RPMI7951 (cell line): ENCODE measurements at places on chromosomes 13 and 19. TPM values are rescaled to one million over a fixed set of nuclear protein-coding genes. Genes with fewer than 3 reads are reported as not detected.

DNA sequence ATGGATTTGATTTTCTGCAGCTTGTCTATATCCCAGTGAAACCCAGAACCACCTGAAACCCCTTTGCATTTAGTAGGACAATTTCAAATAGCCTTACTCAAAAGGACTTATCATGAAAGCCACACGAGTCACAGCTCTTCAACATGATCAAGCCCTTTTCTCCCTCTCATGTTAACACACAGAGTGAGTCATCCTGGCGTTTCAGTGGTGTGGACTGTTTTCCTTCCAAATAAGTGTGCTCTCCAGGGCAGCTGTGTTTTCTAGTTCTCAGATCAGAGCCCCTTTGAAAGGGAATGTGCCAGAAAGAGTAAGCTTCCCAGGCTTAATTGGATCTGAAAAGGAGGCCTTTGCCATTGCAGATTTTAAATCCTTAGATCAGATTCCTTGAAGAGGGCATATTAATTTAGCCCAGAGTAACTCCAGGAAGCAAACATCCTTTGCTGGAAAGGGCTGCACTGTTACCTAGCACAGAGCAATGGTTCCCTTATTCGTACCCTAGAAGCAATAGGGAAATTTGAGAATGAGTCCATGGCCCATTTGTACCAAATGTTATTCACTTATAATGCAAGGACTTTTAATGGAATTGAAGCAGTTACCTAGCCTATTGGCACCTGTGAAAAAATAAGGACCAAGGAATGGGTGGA, 51.3 kb downstream of the ERICH6B start:
- peak; percentile 51 for DNase-seq

- DNase-seq = no peak
These were observed 127.5 kb upstream of the KLF5 start for GRCh38 chr13:72931311-72931710.

GRCh38 chr13:36512771-36513170, 80.5 kb downstream of the CCNA1 start:
- no peak for DNase-seq

- DNase-seq = no peak
These were observed 824.3 kb upstream of the KLHL1 start for GRCh38 chr13:70932511-70932910.

DNA sequence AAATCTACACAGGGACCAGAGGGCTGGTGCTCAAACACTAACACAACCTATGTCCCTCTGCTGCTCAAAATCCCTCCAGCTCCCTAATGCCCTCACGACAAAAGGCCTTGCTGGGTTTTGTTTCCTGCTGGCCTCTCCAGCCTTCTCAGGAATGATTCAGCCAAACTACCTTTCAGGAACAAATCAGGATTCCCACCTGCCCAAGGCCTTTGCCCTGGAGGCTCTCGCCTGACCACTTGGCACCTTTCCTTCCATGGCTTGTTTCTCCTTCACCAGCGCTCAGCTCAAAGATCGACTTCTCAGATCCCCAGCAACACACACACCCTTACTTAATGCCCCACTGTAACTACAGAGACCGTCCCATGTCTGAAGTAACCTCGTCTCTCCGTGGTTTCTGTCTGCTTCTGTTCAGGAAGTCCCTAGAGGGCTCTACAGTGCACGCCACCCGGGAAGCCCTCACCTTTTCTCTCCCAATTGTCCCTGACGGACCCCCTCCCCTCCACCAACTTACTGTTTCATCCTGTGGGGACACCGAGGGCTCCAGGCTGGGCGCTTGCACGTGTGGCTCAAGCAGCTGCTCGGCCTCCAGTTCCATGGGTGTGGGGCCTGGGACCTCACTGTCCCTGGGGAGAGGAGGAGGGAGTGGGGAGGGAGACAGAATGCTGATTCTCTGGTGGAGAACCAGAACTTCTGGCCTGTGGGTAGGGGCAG, 3.2 kb upstream of the SIX5 start:
- no peak for DNase-seq

GRCh38 chr13:51728275-51728673, 75.7 kb downstream of the DHRS12 start:
- DNase-seq = peak; percentile 42

DNA sequence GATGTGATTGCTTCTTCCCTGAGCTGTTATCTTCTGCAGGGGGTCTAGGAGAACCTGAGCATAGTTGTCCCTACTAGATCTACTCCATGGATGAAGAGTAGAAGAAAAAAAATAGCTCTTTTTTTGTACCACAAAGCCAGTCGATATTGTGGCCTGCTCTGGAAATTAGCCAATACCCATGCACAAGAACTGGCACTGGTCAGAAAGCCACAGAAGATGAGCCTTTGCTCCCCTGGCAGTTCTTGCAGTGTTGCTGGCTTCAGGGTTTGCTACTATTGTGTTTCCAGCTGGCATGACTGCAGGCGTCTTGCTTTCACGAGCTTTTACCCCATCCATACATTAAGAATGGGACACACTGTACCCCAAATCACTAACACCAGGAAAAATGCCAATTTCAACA, 547.7 kb upstream of the KLF12 start:
- no peak for DNase-seq

DNA sequence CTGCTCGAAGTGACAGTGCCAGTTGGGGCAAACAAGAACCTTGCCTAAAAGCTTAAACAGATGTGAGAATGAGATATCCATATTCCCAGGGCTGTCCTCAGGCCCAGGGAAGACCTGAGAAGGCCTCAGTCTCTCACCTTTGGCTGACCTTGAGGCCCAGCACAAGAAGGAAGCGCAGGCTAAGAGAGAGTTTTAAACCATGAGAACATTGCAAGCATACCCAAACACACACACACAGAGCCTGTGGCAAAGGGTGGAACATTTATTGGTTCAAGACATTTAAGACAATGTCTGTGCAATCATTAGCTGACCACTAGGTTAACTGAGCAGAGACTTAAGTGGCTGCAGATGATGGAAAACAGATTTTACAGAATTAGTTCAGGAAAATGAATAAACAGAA, 248.2 kb downstream of the NBEA start:
- no peak for DNase-seq

- no peak for DNase-seq
These were observed 7.3 kb downstream of the METTL21C start for GRCh38 chr13:102687520-102687919.

DNA sequence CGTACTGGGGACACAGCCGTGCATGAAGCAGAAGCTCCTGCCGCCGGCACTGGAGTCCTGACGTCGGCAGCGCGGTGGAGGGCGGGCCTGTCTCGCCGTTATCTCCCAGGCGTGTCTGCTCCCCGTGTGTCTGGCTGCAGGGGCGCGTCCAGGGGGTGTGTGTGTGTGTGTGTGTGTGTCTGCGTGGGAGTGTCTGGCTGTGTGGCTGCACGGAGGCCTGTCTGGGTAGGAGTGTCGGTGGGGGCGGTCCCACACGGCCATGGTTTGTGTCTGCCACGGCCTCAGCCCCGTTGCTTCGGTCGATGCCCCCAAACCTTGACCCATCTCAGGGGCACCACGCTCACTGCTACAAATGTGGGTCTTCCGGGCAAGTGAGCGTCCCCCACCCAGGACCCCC, 18.3 kb downstream of the ARID3A start:
- DNase-seq = no peak

DNA sequence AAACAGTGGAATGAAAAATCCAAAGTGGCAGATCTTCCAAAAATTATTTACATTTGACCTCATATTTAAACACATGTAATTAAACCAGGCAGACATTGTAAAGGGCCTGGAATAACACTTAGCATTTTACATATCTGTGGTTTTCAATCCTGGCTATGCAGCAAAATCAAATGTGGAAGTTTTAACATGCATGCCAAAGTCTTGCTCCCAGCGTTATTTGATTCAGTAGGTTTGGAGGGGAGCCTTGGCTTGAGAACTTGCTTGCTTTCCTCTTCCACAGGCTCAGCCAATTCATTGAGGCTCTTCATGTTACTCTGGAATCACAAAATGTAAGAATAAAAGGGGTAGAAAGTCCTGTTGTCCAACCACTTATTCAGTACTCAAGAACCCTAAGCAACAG, 42.5 kb upstream of the INTS6 start:
- DNase-seq = no peak

DNA sequence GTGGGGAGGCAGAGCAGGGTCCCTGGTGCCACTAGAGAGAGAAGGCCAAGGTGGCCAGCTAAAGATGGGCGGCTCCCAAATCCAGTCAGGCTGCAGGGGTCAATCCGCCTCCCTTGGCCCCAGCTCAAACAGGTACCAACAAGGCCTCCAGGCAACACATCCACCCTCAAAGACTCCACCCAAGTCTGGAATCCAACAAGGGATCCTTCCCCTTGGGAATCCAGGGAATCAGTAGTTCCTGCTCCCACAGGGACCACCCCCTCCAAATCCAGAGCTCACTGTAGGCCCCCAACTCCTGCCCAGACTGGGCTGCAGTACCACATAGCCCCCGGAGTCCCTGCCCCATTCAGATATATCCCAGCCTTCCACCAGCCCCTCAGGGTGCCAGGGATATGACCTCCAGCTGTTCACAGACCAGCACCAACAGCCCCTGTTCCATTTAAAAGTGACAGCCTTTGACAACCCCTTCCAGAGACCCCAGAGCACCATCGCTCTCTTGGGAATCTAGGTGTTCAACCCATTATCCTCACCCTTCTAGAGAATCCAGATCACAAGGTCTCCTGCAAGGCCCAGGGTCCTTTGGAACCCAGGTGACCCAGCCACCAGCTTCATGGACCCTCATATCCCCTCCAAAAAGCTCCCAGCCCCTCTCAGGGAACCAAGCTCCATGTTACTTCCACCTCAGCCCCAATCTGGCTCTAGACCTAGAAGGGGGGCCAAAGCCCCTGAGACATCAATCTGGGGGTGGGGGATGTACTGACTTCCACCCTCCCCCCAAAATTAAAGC, 3.2 kb downstream of the ERF start:
- no peak for DNase-seq

- no peak for DNase-seq
These were observed 61.7 kb downstream of the RAP2A start for GRCh38 chr13:97495678-97496077.

- DNase-seq = no peak
These were observed 255.7 kb downstream of the DACH1 start for GRCh38 chr13:71611292-71611691.

DNA sequence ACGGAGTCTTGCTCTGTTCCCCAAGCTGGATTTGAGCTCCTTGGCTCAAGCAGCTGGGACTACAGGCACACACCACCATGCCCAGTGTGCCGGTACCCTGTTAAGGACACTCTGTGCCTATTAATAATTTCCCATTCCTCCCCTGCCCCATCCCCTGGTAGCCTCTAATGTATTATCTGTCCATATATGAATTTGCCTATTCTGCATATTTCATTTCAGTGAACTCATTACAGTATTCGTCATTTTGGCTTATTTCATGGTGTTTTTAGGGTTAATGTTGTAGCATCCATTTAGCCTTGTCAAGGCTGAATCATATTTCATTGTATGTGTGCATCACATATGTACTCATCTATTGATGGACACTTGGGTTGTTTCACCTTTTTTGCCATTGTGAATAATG, 33.6 kb downstream of the SKA3 start:
- DNase-seq = no peak

DNA sequence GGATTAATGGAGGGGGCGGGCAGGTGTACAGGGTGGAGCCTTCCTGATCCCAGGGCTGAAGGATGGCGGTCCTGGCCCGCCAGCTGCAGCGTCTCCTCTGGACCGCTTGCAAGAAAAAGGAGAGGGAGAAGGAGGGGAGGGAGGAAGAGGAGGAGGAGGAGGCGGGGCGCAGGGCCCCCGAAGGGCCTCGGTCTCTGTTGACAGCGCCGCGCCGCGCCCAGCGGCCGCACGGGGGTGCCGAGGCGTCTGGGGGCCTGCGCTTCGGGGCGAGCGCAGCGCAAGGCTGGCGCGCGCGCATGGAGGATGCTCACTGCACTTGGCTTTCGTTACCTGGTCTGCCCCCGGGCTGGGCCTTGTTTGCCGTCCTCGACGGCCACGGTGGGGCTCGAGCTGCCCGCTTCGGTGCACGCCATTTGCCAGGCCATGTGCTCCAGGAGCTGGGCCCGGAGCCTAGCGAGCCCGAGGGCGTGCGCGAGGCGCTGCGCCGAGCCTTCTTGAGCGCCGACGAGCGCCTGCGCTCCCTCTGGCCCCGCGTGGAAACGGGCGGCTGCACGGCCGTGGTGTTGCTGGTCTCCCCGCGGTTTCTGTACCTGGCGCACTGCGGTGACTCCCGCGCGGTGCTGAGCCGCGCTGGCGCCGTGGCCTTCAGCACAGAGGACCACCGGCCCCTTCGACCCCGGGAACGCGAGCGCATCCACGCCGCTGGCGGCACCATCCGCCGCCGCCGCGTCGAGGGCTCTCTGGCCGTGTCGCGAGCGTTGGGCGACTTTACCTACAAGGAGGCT, at the start of gene PPM1N:
PPM1N (plus strand) TSS at position 33 of the 785 bp plus-strand sequence; CDS start at position 63, 30 bp downstream.
- DNase-seq = peak; percentile 29

GRCh38 chr13:44575741-44576350, at the start of gene TSC22D1:
Gene TSC22D1, minus strand, starts transcription at chr13:44576330. Its CDS starts 256 bp downstream, at chr13:44576074.
- peak; percentile 46 for DNase-seq

- peak; percentile 43 for DNase-seq
These were observed 39.8 kb downstream of the GPR180 start for GRCh38 chr13:94641409-94641941.

DNA sequence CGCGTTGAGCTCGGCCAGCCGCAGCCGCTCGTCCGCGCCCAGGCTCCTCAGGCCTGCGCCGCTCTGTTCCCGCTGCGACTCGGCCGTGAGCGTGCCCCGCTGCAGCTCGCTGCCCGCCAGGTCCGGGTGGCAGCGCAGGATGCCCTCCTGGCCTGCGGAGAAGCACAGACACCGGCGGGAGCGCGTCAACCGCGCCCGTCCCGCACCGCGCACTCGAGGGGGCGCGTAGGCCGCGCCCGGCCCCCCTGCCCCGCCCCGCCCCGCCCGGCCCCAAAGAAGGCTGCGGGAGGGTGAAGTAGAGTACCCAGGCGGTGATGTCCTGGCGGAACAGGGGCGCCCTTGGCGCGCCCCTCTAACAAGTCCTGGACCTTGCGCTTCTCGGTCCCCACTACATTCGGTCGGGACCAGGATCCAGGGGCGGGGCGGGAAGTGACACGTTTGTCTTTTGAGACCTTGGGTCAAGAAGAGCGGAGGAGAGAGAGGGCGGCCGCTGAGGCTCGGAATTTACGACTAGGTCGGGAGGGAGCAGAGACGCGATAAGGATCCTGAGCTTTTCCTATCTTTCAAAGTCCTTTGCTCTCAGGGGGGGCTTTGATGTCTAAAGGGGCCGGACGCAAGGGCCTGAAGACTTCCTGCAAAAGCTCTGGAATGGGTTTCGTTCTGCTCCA, 9.3 kb upstream of the CDX2 start:
- DNase-seq = no peak

NRTN gene
- not detected in 2 replicates for total RNA-seq

ZNF460 gene
- 24.6 and 27.5 TPM in 2 replicates for total RNA-seq

ZNF547 gene
- total RNA-seq = 2.1 and 2.5 TPM in 2 replicates

ZNF813 gene
- total RNA-seq = 4.7 and 4.9 TPM in 2 replicates

SULT2B1 gene
- 0.39 TPM in 1 of 2 replicates, not detected in the other for total RNA-seq

RASIP1 gene
- 1.9 and 2.3 TPM in 2 replicates for total RNA-seq

ZGLP1 gene
- total RNA-seq = 0.88 and 1.2 TPM in 2 replicates

BEST2 gene
- 0.10 TPM in 1 of 2 replicates, not detected in the other for total RNA-seq

TMED1 gene
- 39.8 and 77.3 TPM in 2 replicates for total RNA-seq
